B cell (primary cell): ENCODE measurements at places on chromosomes 12 and 14.
A peak's percentile ranks its signal among the peaks of the same experiment; 100 is the strongest.

DNA sequence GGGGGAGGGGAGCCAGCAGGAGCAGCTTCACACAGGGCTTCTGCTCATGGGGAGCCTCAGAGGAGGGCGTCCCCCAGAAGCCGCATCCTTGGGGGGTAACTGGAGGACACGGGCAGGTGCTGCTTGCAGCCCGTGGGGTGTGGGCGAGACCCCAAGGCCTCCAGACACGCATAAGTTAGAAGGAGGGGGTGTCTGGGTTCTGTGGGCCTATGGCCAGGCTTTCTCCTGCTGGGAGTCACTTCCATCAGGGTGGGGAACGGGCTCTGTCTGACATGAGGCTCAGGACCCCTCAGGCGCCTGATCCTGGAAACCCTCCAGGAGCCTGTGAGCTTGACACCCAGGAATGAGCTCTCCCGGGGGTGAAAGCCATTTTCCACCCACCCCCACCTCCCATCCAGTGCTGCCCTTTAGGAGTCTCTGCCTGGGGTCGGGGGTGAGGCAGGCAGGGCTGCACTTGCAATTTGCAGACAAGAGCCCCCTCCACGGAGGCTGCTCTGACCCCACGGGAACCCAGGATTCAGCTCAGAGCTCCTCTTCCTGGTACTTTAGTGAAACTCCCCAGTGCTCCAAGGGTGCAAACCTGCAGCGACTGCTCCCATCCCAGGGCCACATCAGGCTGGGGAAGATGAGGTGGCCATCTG lies 325.7 kb downstream of the ADGRD1 start:
- no peak overlapping the region for H3K4me3 ChIP-seq
- H3K4me1 ChIP-seq: no peaks in the 10 kb centered on the region
- H3K36me3 ChIP-seq: no peaks in the 10 kb centered on the region
- no peaks in the 10 kb centered on the region for H3K27me3 ChIP-seq
- H3K27ac ChIP-seq: no peak overlapping the region
- DNase-seq: no peak

GRCh38 chr12:3995306-3995705 lies 122.1 kb upstream of the PARP11 start:
- H3K4me3 ChIP-seq: no peak overlapping the region
- no peaks in the 10 kb centered on the region for H3K27me3 ChIP-seq
- H3K27ac ChIP-seq: no peak overlapping the region
- H3K4me1 ChIP-seq: peaks cover 8% of the 10 kb centered on the region
- H3K36me3 ChIP-seq: no peaks in the 10 kb centered on the region

DNA sequence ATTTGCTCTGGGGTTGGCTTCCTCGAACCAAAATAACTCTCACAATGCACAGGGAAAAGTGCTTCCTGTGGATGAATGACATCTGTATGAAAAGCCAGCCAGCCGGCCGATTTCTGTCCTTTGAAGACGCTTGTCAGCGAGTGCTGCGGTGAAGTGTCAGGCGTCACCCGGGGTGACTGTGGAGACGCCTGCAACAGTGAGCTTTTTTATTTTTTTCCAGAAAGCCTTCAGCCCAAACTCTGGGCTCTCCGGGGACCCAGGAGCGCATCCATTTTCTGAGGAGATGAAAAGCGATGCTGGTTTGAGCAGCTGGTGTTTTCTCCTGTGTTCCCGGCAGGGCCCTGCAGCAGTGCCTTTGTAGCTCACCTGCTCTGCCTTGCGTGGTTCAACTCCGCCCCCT lies 147.9 kb upstream of the MYL2 start:
- no peaks in the 10 kb centered on the region for H3K36me3 ChIP-seq
- peaks cover 4% of the 10 kb centered on the region for H3K27me3 ChIP-seq
- no peak for DNase-seq
- H3K4me3 ChIP-seq: no peak overlapping the region
- H3K27ac ChIP-seq: no peak overlapping the region

- no peaks in the 10 kb centered on the region for H3K36me3 ChIP-seq
- no peak for DNase-seq
- H3K4me1 ChIP-seq: peaks cover 25% of the 10 kb centered on the region
- H3K4me3 ChIP-seq: no peak overlapping the region
- peaks cover 27% of the 10 kb centered on the region for H3K27me3 ChIP-seq
These were observed 160.2 kb downstream of the DAD1 start for GRCh38 chr14:22428700-22429291.

DNA sequence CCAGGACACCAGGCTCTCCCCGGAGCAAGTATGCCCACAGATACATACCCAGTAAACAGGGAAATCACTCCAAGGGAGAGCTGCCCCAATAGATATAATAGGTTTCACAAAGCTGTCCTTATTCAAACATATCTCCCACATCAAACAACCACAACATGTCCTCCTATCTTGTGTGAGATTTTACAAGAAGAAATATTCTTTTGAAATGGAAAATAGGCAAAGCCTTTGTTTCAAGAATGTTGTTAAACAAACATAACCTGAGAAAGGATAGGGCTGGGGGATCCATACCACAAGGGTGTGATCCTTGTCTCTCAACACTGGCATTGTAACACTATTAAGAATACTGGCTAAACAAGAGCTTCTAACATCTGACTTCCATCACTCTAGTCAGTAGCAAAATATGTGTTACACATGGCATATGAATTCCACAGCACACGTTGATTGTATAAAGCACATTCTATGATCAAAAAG lies 32.9 kb downstream of the LGR5 start:
- no peak overlapping the region for H3K27ac ChIP-seq
- H3K4me3 ChIP-seq: no peak overlapping the region
- no peaks in the 10 kb centered on the region for H3K36me3 ChIP-seq
- no peak for DNase-seq

DNA sequence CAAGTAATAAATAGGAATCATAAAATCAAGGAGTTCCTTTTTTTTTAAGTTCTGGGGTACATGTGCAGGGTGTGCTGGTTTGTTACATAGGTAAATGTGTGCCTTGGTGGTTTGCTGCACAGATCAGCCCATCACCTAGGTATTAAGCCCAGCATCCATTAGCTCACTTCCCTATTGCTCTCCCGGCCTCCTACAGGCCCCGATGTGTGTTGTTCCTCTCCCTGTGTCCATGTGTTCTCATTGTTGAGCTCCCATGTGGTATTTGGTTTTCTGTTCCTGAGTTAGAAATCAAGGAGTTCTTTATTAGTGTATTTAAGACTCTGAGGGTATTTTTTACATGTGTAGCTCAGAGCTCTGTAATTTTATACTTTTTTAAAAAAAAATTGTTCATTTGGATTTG lies 86.0 kb downstream of the SCFD1 start:
- no peak overlapping the region for H3K27ac ChIP-seq
- H3K36me3 ChIP-seq: peaks cover 13% of the 10 kb centered on the region
- no peaks in the 10 kb centered on the region for H3K4me1 ChIP-seq
- no peak overlapping the region for H3K4me3 ChIP-seq
- no peaks in the 10 kb centered on the region for H3K27me3 ChIP-seq

- no peak overlapping the region for H3K4me3 ChIP-seq
- DNase-seq: no peak
- H3K4me1 ChIP-seq: peaks cover 32% of the 10 kb centered on the region
- H3K27me3 ChIP-seq: no peaks in the 10 kb centered on the region
- no peak overlapping the region for H3K27ac ChIP-seq
- H3K36me3 ChIP-seq: no peaks in the 10 kb centered on the region
These were observed 89.8 kb downstream of the CHST11 start for GRCh38 chr12:104546575-104546974.

DNA sequence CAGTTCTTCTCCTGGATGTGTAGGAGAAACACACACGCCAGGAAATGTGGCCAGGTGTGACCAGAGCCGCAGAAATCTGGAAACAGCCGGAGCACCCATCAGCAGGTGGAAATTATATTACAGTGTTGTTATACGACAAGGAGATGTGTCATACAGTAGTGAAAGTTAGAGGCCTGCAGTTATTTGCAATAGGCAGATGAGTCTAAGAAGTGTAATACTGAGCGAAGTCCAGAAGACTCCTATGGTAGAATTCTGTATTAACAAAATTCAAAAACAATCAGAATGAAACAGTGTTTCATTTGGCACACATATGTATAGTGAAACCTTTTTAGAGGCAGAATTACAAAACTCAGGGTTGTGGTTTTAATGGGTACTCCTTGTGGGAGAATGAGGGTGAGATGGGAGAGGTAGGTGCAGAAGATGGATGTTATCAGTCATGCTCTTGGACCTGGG lies 39.3 kb upstream of the AMN start:
- H3K27me3 ChIP-seq: no peaks in the 10 kb centered on the region
- no peak for DNase-seq
- H3K4me1 ChIP-seq: no peaks in the 10 kb centered on the region

GRCh38 chr12:89276860-89277259 lies 75.4 kb downstream of the DUSP6 start:
- H3K4me3 ChIP-seq: no peak overlapping the region
- DNase-seq: no peak
- H3K27me3 ChIP-seq: no peaks in the 10 kb centered on the region
- peaks cover 7% of the 10 kb centered on the region for H3K4me1 ChIP-seq
- H3K36me3 ChIP-seq: no peaks in the 10 kb centered on the region

GRCh38 chr12:110312581-110313360 lies 31.7 kb downstream of the ATP2A2 start:
- H3K27me3 ChIP-seq: no peaks in the 10 kb centered on the region
- no peaks in the 10 kb centered on the region for H3K4me1 ChIP-seq
- H3K4me3 ChIP-seq: no peak overlapping the region
- peaks cover 3% of the 10 kb centered on the region for H3K36me3 ChIP-seq
- H3K27ac ChIP-seq: no peak overlapping the region
- no peak for DNase-seq

DNA sequence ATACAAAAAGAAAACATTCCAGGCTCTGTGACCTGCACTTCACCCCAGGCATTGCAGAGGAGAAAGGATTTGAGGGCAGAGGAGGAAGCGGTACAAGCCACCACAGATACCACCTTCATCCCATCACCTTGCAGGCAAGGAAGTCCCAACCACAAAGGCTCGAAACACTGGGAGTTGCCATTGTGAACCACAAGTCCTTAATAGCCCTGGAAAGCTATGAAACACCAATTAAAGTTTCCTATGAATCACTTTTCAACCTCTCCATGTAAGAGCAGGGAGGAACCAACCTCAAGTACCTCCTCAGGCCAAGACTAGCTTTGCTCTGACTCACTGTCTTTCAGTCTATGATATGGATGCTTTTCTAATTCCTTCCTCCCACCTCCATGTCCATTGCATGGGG lies 27.0 kb downstream of the MAP3K9 start:
- H3K4me3 ChIP-seq: no peak overlapping the region
- peak overlapping the region; percentile 85 for H3K27ac ChIP-seq
- DNase-seq: no peak
- peaks cover 2% of the 10 kb centered on the region for H3K36me3 ChIP-seq
- H3K4me1 ChIP-seq: peaks cover 47% of the 10 kb centered on the region
- H3K27me3 ChIP-seq: no peaks in the 10 kb centered on the region

DNA sequence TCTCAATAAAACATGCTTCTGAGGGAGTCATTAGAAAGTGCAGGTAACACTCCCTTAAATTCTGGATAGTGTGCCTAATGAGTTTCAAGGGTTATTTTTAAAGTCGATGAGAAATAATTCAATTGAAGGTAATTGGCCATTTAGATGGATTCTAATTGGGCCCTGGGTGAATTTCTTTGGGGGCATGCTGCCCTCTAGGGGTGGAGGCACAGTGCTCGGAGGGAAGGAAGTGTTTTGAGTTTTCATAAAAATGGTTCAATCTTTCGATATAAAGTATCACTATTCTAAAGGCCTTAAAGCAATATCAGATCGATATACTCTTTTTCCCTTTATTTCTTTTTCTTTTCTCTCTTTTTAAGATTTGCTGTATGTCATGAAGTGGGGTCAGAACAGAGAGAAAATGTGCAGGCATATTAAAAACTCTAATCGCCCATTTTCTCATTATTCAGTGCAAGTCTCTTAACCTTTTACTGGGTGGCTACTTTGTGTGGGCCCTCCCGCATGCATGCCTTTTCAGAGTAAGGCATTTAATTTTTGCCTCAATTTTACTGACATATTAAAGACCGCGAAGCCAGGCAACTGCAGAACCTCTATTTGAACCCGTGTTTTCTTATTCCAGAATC lies 25.5 kb downstream of the NKX2-8 start:
- H3K36me3 ChIP-seq: no peaks in the 10 kb centered on the region
- no peaks in the 10 kb centered on the region for H3K4me1 ChIP-seq
- no peak for DNase-seq
- no peak overlapping the region for H3K4me3 ChIP-seq
- H3K27ac ChIP-seq: no peak overlapping the region

- no peak for DNase-seq
- H3K36me3 ChIP-seq: no peaks in the 10 kb centered on the region
- H3K4me3 ChIP-seq: no peak overlapping the region
- no peaks in the 10 kb centered on the region for H3K4me1 ChIP-seq
These were observed 106.8 kb downstream of the ZFC3H1 start for GRCh38 chr12:71556875-71557274.

- H3K36me3 ChIP-seq: no peaks in the 10 kb centered on the region
- H3K4me1 ChIP-seq: no peaks in the 10 kb centered on the region
- no peak overlapping the region for H3K27ac ChIP-seq
- H3K4me3 ChIP-seq: no peak overlapping the region
- DNase-seq: no peak
These were observed 77.5 kb downstream of the PHLDA1 start for GRCh38 chr12:75954041-75954440.

GRCh38 chr14:21264025-21264801 lies 5.0 kb downstream of the HNRNPC start:
- H3K27me3 ChIP-seq: no peaks in the 10 kb centered on the region
- H3K36me3 ChIP-seq: peaks cover 66% of the 10 kb centered on the region
- H3K4me3 ChIP-seq: no peak overlapping the region
- peaks cover 55% of the 10 kb centered on the region for H3K4me1 ChIP-seq
- peak overlapping the region; percentile 35 for H3K27ac ChIP-seq

DNA sequence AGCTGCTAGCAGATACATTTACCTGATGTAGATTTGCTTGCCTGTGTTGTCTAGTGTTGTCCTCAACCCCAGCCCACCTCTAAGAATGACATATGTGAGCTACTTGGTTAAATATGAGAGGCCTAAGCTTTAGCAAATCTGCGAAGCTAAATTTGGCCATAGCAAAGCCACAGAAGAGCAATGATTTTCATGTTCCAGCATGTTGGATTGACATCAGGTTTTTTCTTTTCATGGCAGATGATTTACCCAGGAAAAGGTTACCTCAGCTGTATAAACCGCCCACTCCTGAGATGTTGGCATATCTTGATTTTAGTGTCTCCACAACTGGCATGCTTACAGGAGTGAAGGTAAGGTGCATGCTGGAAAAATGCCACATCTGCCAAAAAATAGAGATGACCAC lies 36.4 kb upstream of the ATF1 start:
- H3K4me1 ChIP-seq: peaks cover 5% of the 10 kb centered on the region
- H3K27me3 ChIP-seq: no peaks in the 10 kb centered on the region
- H3K36me3 ChIP-seq: peaks cover 24% of the 10 kb centered on the region

DNA sequence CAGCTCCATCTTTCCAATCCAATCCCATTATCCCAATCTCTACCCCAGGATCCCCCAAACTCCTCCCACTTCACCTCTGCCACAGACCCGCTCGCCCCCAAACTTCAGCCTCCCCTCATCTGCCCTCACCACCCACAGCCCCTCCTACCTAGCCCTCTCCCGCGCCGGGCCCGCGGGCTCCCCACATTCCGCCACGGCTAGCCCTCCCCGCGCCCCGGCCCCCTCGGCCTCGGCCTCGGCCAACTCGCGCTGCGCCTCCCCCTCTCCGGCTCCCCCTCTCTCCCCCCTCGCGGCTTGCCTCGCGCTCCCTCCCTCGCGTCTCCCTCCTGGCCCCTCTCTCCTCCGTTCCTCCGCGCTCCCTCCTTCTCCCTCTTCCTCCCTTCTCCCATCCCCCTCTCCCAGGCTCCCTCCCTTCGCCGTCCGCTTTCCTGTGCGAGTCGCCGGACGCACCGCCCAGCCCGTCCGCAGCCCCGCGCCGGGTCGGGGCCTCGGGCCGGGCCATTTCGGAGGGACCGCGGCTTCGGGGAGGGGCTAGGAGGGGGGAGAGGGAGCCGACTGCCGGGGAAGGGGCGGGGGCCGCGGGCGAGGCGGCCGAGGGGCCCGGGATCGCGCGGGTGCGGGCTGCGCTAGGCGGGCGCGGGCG lies at the start of gene ATN1:
ATN1 (plus strand) TSS at position 581 of the 643 bp plus-strand sequence. CDS start 6,043 bp downstream, outside the sequence.
- peak; percentile 71 for DNase-seq
- H3K27me3 ChIP-seq: no peaks in the 10 kb centered on the region
- no peaks in the 10 kb centered on the region for H3K36me3 ChIP-seq
- peak within 1 kb of the TSS; percentile 15 for H3K4me3 ChIP-seq
